ENCODE measurements at places on chromosomes 1 and 21.

GRCh38 chr1:69191335-69191734 is 376.4 kb upstream of the LRRC7 start:
- no peak for DNase-seq

GRCh38 chr21:45142469-45143308 is 68.3 kb downstream of the ADARB1 start:
- DNase-seq: no peak

GRCh38 chr1:196400478-196401451 is 207.5 kb downstream of the KCNT2 start:
- DNase-seq: peak; percentile 34

GRCh38 chr1:245956225-245956624 is 550.9 kb downstream of the SMYD3 start:
- DNase-seq: no peak

DNA sequence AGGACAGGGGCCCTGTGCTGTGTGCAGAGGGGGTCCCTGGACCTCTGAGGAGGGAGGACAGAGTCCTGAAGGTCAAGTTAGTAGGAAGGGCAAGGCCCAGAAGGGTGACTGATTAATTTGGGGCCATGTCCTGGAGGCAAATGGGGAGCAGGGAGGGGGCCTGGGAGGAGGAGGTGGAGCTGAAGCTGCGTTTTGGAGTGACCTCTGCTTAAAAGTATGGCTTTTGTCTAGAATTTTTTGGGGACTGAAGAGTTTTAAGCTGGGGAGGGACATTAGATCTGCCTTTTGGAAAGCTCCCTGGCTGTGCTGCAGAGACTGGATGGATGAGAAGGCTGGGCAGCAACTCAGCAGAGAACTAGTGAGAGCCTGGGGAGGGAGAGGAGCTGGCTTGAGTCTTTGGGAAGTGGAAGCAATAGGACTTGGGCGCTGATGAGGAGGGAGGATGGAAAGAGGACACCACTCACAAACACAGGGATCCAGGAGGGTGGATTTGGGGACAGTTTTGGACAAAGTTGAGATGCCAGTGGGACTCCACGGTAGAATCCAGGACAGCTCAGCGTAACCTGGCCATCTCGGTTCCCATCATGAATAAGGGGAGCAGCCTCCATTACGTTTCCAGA is 52.9 kb downstream of the ACBD3 start:
- DNase-seq: no peak

- peak; percentile 10 for DNase-seq
Observed at GRCh38 chr1:201149400-201149799, 4.9 kb downstream of the TMEM9 start.

DNA sequence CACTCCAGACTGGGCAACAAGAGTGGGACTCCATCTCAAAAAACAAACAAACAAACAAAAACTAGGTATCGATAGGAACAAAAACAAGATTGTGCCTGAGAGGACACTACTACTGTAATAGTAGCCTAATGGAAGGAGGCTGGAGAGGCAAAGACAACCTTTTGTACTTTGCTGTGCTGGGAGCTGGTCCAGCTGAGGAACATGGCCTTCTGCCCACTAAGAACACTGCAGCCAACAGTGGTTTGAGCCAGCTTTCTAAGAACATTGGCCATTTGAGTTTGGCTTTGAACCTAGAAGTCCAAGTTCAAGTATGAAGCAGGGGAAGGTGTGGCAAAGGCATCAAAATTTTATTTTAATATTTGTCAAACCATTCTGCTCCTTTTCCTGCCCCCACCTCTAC is 22.7 kb upstream of the RGS8 start:
- no peak for DNase-seq

GRCh38 chr21:46168659-46169386 is 13.4 kb upstream of the FTCD start:
- DNase-seq: no peak

DNA sequence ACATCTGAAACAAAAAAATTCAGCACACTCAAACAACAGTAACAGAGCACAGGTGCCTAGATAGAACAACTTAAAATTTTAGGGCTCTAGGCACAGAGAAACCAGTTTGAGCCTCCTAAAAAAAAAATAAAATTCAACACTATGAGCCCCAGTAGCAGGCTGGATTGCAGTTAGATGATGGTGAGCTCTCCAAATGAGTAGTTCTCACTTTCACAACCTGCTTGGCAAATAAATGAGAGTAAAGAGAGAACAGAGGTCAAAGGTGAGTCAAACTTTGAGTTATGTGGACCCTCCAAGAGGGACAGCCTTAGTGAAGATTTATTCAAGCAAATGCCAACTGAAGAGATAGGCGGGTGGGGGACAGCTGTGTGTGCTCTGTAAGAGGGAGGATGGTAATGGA is 3.6 kb downstream of the BEND5 start:
- DNase-seq: no peak

DNA sequence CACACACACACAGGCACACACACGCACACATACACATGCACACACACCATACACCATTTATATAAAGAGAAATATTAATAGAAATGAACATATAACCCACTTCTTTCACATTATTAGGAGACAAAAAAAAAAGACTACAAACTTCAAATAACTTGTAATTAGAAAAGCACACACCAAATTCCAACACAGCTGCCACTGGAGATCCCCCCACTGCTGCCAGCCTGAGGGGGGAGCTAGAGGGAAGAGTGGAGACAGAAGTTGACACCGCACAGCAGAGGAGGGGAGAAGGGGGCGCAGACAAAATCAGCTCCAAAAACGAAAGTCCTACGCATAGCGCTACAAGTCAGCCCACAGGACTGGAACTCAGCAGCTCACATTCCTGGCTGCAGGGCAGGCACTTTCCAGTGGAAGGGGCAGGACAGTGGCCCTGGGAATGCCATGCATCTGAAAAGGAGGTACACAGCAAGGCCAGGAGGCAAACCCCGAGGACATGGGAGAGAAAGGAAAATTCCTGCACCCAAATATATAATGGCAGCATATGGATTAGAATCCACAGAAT is 36.5 kb downstream of the LGALS8 start:
- no peak for DNase-seq
